A549 treated with CORT108297 at 1 μM for 4 hours (cell line): ENCODE measurements at places on chromosomes 16 and 17. TPM values are rescaled to one million over a fixed set of nuclear protein-coding genes. Genes with fewer than 3 reads are reported as not detected.

Gene UNC13D
- total RNA-seq = 4.5 to 5.2 TPM (median 5.0 TPM) in 5 replicates

Gene RNF135
- 22.2 to 25.7 TPM (median 24.7 TPM) in 5 replicates for total RNA-seq

Gene C16orf92
- not detected in 5 replicates for total RNA-seq

Gene NPIPA7
- 7.2 to 12.3 TPM (median 9.6 TPM) in 5 replicates for total RNA-seq

Gene SGCA
- total RNA-seq = 1.3 to 2.5 TPM (median 1.9 TPM) in 5 replicates

Gene KCTD2
- total RNA-seq = 27.7 to 31.5 TPM (median 29.5 TPM) in 5 replicates

Gene ZNF75A
- total RNA-seq = 10.0 to 12.8 TPM (median 11.2 TPM) in 5 replicates

Gene SMIM5
- total RNA-seq = 0.31 to 0.72 TPM (median 0.70 TPM) in 5 replicates

Gene CCNF
- total RNA-seq = 19.6 to 24.6 TPM (median 23.6 TPM) in 5 replicates

Gene TMEM238L
- total RNA-seq = not detected in 5 replicates

Gene SNX20
- not detected in 5 replicates for total RNA-seq

Gene CORO1A
- total RNA-seq = 2.6 to 3.7 TPM (median 2.8 TPM) in 5 replicates

Gene TBC1D3
- total RNA-seq = not detected in 5 replicates

Gene CA5A
- total RNA-seq = not detected in 5 replicates

Gene NEUROD2
- 0.05 TPM in 1 of 5 replicates, not detected in the others for total RNA-seq

Gene BCL6B
- not detected in 5 replicates for total RNA-seq

Gene CACNG4
- 8.8 to 13.9 TPM (median 11.8 TPM) in 5 replicates for total RNA-seq

Gene SPNS3
- 0.06 to 0.23 TPM (median 0.07 TPM) in 3 of 5 replicates, not detected in the others for total RNA-seq

Gene ZPBP2
- total RNA-seq = not detected in 5 replicates

Gene CASKIN1
- 0.32 to 0.66 TPM (median 0.56 TPM) in 5 replicates for total RNA-seq

Gene CRISPLD2
- 3.0 to 3.5 TPM (median 3.2 TPM) in 5 replicates for total RNA-seq

Gene TNFSF12
- 9.8 to 14.0 TPM (median 12.8 TPM) in 5 replicates for total RNA-seq

Gene TMEM114
- not detected in 5 replicates for total RNA-seq

Gene GUCY2D
- 0.07 to 0.40 TPM (median 0.11 TPM) in 4 of 5 replicates, not detected in the other for total RNA-seq

Gene SPIRE2
- total RNA-seq = 5.9 to 8.8 TPM (median 8.1 TPM) in 5 replicates

Gene TBC1D28
- total RNA-seq = not detected in 5 replicates

Gene PIMREG
- 35.0 to 53.2 TPM (median 46.2 TPM) in 5 replicates for total RNA-seq

Gene QPRT
- 0.67 to 1.0 TPM (median 0.78 TPM) in 5 replicates for total RNA-seq
